ENCODE measurements at places on chromosomes 12 and 14.

- DNase-seq, result no peak
These were observed 114.1 kb downstream of the GXYLT1 start for GRCh38 chr12:42030588-42030987.

DNA sequence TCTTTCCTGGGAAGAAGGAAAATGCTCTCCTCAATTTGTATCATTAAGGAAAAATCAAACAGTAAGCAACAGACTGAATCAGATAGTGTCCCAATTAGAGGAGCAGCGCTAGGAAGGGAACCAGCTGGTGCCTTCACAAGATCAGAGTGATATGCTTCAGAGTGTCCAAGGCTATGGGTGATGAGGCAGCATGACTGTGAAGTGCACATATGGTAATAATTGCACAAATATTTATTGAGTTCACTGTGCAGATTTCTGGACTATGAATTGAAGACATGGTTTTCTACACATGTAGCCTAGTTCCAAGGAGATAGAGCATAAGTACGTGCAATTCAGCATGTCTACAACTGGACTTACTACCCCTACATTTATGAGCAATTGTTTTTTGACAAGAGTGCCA lies 78.8 kb upstream of the EVL start:
- peak; percentile 87 for DNase-seq

GRCh38 chr12:115640929-115641328 lies 636.6 kb downstream of the MED13L start:
- DNase-seq, result peak; percentile 39

DNA sequence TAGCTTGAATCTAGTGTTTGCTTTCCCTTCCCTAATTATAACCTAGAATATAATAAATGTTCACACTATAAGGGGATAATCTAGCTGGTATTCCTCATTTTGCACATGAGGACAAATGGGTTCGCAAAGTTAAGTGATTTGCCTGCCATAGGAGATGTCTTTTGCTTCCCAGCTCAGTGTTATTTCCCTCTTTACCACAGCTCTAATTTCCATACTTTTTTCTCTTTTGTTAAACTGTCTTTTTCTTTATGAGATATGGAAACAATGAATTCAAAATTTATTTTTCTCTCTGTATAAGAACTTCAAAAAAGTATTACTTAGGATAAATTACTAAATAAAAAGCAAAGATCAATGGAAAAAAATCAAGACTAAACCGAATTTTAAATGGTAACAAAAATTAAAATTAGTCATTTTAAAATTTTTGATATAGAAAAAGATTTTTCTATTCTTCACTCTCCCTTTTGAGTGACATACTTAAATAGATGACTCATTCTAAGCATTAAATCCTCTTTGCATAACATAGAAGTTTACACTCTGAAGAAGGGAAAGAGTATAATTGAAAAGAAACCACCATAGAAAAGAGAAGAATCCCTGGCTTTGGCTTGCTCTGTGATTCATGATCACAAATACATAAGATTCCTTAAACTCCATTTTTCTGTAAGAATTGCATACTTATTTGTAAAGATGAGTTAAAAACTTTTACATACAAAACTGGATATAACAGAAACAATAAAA lies 97.3 kb downstream of the INSM2 start:
- DNase-seq, result no peak

DNA sequence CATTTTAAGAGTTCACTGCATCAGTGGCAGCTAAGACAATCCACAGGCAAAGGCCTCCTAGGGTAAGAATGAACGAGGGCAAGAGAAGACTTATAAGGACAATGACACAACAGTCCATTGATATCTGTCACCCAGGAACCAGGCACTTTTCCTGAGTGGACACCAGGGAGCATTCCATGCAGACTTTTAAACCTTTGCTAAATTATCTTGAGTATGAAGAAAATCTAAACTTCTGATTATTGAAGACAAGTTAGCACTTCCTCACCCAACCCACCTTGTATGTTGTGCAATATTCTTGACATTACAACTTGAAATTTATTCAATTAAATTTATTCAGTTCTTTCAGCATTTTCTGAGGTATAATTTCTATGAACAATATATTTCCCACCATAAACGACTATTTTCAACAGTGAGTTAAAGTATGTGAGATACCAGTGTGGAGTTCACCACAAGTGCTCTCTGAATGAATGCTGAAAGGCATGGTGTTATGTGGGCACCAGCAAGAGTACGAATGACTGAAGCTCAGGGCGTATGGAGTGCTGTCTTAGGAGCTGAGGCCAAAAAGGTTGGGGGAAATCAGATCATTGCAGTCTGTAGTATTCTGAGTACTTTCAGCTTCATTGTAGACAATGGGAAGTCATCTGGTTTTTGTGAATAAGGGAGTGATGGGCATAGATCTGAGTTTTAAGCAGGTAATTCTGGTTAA lies 124.3 kb upstream of the LMNTD1 start:
- no peak for DNase-seq
